ENCODE measurements at places on chromosomes 13 and 19. TPM values are rescaled to one million over a fixed set of nuclear protein-coding genes. Genes with fewer than 3 reads are reported as not detected.

GRCh38 chr19:30036154-30037129 is 94.4 kb downstream of the URI1 start:
- no peak for DNase-seq

DNA sequence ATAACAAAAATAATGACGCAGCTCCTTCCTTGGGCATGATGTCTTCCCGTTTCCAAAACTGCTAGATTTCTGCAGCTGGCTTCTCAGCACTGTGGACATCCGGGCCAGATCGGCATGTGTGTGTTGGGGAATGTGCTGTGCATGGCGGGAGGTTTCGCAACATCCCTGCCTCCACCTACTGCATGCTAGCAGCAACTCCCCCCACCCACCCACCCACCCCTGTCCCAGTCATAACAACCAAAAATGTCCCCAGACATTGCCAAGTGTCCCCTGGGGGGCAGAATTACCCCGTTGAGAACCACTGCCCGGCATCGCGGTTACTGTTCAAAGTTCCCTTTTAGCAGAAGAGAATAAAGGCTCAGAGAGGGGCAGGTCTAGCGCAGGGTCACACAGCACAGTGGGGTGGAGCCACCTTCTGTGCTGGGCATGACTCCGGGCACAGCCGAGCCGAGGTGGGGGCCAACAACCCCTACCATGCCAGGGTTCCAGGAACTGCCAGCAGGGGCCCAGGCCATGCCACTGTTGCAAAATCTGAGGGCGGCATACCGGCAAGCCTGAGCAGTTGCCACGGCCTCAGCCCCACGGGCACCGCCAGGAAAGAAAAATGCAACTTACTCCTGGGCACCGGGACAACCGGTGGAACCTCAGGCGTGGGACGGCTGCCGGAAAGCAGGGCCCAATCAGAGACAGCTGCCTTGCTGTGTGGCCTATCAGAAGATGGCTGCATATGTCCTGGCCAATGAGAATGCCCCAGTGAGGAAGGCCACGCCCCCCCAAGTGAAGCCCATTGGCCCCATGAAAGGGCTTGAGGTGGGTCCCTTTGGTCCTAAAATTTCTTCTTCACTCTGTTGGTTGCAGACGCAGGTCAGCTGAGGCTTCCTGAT is 22.5 kb upstream of the NFIC start:
- peak; percentile 26 for DNase-seq

DNA sequence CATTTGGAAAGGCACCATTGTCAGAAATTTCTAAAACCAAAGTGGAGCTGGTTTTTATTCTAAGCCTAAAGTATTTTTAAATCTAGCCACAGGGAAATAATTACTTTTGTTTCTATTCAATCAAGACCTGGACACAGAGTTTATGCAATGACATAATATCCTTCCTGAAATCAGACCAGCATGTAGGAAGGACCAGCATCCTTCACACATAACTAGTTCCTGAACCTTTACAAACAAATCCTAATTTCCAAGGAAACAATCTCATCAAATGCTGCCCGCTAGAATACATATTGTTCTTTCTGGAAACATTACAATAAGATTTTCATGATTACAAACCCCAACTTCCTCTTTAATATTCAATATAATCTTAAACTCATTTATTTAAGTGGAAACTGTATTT is 1.5 kb downstream of the STARD13 start:
- DNase-seq, result no peak

GRCh38 chr13:97639236-97639635 is 205.3 kb downstream of the RAP2A start:
- no peak for DNase-seq

GRCh38 chr19:30695171-30695875 is 323.1 kb downstream of the ZNF536 start:
- DNase-seq, result no peak

DNA sequence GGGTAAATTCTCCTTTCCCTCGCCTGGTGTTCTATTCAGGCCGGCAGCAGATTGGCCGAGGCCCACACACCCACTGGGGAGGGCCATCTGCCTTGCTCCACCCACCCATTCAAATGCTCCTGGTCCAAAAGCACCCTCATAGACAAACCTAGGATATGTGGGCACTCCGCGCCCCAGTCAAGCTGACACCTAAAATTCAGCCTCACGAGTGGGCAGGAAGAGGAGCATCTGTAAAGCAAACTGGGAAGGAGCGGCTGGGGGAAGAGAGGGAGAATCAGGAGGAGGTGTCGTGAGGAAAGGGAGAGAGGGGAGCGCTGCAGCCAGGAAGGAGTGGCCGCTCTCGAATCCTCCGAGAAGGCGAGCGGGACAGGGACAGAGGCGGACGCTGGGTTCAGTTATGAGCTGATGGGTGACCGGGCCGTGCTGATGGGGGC is 136.9 kb downstream of the USP12 start:
- DNase-seq, result no peak

- no peak for DNase-seq
Observed at GRCh38 chr13:91346850-91347201, 661 bp upstream of the MIR17HG start.

DNA sequence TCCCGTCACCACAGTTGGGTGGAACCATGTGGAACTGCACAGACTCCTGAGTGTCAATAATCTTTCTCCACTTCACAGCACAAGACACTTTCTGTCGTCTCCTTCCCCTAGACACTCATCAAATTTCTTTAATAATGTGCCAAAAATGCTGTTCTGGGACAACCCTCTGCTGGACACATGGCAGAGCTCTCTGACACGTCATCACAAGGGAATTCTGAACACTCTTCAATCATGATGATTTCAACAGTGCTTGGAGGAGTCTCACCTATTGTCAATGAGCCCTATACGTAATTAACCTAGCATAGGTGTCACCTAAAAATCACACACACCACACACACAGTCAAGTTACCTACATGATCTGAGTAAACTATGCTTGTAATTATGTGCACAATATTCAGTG is 141.3 kb downstream of the STOML3 start:
- no peak for DNase-seq

DNA sequence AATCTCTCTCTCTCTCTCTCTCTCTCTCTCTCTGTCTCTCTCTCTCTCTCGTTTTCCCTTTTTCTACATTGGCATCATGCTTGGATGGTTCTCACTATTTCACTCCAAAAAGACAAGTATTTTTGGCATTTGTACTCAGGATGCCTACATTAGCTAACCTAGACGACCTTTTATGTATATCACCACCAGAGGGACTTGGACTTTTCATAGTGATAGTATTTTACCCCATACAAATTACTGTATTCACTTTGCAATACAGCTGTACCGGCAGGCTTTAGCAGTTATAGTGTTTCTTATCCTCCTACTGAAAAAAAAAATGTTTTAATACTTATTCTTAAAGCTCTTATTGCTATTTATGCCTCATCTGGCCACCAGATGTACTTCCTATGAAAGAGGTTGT is 687.2 kb upstream of the KLHL1 start:
- DNase-seq, result no peak

DNA sequence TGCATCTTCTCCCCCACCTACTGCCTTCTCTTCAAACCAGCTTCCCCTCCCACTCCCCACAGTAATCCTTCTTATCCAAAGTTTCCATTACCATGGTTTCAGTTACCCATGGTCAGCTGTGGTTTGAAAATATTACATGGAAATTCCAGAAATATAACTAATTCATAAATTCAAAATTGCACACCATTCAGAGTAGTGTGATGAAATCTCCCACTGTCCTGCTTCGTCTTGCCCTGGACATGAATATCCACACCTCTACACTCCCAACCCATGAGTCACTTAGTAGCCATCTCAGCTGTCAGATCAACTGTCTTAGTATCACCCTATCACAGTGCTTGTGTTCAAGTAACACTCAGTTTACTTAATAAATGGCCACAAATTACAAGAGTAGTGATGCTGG is 3.8 kb upstream of the KCTD12 start:
- no peak for DNase-seq

AXL gene
- total RNA-seq, result not detected

SERPINE3 gene
- not detected for total RNA-seq

KDELR1 gene
- total RNA-seq, result 58.8 TPM
